Stimulated activated CD4-positive, alpha-beta T cell treated with anti-CD3 and anti-CD28 coated beads, Interleukin-4, amount 100 ng/mL, for 24 hours (primary cell): ENCODE measurements at places on chromosomes 5 and 9.

GRCh38 chr5:142821034-142821732, 51.0 kb downstream of the ARHGAP26 start:
- DNase-seq = no peak

- DNase-seq = no peak
Observed at GRCh38 chr5:128329386-128329939, 208.6 kb downstream of the FBN2 start.

GRCh38 chr9:127561491-127562278, 50.4 kb upstream of the STXBP1 start:
- no peak for DNase-seq

DNA sequence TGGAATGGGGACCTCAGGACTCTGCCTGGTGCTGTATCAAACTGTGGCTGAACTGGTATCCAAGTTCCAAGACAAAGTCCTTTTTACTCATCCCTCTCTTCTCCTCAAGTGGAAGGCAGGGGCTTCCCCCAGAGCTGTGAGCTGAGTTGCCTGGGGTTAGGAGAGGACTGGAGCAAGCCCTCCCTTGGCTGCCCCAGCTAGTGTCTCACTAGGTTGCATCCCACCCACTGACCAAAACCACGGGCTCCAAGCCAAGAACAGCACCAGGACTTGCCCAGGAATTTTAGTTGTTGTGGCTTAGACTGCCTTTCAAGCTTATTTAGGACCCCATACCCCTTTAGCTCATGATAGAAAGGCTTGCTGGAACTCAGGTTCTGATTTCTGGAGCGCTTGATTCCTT, 158.7 kb upstream of the TNC start:
- DNase-seq = no peak

- DNase-seq = no peak
Observed at GRCh38 chr9:117290856-117291622, 123.8 kb downstream of the ASTN2 start.
